CD4-positive, alpha-beta T cell treated with Interleukin-17A for 4 hours (primary cell): ENCODE measurements at places on chromosomes 6 and 20.

DNA sequence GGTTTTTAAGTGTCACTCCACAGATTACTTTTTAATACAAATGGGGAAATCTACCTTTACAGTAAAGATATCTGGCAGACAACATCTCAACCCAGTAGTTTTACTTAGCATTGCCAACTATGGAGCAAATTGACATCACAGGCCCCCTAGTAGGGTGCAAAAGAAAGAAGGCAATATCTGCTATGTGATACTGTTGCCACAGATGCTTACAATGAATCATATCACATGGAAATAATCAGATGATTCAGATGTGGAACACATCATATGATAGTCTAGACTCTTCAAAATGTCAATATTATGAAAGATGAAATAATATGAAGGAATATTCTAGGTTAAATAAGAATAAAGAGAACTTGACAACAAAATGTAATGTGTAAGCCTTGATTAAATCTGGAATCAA lies 322.5 kb downstream of the BMP2 start:
- DNase-seq: no peak

- DNase-seq: no peak
These were observed 245.2 kb downstream of the HAO1 start for GRCh38 chr20:7695051-7695495.

DNA sequence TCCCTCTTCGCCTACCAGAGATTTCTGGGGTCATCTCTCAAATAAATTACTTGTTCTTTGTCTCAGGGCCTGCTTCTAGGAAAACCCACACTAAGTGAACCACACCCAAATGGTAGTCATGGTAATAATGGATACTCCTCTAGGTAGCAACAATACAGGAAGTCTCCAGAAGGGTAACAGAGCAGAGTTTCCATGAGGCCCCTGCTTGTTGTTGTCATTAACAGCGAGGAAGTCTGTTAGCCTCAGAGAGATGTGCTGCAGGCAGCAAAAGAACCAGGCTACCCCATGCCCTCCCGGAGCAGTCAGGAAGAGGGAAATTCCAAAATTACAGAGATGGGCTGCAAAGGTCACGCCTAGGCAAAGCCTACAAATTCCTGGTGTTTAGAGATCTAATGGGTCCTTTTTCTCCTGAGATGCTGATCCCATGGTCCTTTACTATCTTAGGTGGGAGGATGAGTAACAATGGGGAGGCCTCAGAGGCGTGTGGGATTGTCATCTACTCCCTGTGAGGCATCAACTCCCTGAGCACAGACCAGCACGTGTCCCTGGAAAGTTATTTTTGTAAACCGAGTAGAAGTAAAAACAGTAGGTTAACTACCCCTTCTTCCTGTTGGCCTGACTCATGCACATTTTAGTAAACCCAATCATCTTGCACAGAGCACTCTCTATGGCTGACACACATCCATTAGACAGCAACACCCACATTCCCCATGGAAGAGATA lies 10.1 kb downstream of the ISM1 start:
- DNase-seq: peak; percentile 19

GRCh38 chr20:32249030-32249738 lies 28.3 kb upstream of the KIF3B start:
- DNase-seq: peak; percentile 12

DNA sequence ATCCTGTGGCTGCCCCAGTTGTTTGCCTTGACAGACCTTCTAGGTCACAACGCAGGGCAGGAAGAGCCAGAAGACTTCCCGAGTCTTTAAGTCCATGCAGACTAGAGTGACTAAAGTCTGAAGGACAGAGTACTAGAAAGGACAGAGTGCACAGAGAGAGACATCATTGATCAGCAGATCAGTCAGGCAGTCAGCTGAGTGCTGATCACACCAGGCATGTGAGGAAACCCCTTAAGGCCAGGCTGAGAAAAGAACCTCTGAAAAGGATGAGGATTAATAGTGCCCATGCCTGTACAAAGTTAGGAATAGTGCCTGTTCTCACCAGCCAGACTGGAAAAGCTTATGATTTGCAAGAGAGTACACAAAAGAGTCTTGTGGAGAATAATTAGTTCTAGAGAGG lies 91.3 kb downstream of the CFAP61 start:
- no peak for DNase-seq

DNA sequence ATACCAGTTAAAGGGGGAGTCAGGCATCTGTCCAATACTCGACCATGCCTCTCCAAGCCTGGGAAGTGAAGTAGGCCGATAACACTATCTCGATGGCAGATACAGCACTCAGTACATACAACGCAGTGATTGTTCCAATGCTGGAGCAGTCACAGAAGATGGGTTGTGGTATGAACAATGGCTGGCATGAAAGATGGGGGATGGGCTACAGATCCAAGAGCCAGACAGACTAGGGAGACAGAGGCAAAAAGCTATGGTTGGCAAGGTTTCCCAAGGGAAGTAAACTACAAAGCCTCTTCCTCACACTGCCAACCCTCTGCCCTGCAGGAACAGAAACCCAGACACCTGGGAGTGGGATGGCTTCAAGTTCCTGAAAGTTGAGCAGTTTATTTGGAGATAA lies 19.2 kb downstream of the FKBP1A start:
- DNase-seq: no peak

DNA sequence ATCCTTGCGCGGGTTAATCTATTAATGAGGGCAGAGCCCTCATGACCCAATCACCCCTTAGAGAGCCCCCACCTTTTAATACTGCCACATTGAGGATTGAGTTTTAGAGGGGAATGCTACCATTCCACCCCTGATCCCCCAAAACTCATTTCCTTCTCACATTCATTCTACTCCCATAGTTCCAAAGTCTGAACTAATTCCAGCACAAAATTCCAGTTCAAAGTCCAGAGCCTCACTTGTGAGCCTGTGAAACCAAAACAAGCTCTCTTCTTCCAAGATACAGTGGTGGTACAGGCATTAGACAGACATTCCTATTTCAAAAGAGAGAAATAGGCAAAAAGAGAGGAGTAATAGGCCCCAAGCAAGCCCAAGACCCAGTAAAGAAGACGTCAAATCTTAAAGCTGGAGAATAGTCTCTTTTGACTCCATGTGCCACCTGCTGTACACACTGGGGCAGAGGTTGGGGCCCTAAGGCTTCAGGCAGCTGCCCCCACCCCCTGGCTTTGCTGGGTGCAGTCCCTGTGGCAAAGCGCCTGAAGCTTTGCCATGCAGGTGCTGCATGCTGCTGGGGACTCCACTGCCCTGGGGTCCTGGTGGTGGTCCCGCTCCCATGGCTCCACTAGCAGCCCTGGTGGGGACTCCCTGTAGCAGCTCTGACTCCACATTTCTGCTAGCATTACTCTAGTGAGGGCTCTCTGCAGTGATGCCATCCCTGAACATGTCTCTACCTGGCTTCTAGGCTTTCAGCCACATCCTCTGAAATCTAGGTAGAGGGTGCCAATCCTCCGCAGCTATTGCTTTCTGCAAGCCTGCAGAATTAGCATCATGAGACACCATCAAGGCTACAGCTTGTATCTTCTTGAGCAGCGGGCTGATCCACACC lies 41.3 kb downstream of the RSPH3 start:
- DNase-seq: peak; percentile 38

- DNase-seq: peak; percentile 45
These were observed 60.4 kb upstream of the ARMH2 start for GRCh38 chr6:24859132-24859531.

DNA sequence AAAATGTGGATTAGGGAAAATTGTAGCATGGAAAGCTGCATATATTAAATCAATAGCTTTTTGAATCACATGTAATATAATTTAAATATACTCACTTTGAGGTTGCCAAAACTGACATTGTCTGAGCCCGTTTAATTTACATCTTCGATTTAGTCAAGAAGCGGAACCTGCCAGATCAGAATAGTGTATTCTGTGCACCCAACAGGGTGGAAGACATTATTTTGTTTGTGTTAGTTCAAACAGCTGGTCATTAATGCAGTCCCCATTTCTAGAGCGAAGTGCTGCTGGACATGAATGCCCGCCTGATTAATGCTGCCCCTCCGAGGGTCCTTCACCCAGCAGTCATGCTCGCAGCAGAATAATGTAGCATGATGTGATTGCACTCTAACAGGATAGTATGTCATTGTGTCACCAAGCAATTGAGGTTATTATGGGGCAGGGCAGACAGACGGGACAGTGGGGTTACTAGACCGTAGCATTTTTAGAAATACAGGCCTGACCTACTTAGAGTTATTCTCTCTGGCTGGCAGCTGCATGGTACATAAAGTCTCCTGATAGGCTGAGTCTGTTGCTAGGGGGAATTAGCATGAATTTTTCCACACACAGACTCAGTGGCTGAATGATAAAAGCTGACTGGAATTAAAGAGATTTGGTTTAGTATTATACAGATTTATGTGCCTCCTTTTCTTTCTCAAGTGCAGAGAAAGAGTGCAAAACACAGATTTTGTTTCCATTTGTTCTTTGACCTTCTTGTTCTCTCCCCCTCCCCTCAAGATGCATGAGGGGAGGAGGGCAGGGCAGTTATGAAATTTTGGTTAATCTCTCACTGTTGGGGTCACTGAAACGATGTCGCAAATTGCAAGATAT lies 147.1 kb downstream of the PRL start:
- no peak for DNase-seq

DNA sequence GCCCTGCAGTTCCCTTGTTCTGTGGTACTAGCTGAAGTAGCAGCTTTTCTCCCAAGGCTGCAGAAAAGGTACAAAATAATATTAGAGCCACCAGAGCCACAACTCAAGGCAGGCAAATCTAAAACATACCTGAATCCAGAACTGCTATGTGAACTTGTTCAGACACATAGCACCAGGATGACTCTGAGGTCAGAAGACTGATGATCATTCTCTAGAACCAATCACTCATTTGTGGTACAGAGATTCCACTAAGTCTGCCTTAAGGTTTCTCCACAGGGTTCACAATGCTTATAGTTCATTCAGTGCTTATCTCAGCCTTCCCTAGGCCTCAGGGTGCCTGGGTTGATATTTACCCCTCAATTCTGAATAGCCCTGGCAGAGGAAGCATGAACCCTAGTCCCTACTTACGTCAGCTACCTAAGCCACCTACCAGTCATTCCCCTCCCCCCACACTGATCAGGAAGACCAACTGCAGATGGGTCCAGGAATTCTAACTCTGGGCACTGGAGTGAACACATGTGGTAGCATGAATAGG lies 140.9 kb upstream of the MOCS1 start:
- DNase-seq: no peak

DNA sequence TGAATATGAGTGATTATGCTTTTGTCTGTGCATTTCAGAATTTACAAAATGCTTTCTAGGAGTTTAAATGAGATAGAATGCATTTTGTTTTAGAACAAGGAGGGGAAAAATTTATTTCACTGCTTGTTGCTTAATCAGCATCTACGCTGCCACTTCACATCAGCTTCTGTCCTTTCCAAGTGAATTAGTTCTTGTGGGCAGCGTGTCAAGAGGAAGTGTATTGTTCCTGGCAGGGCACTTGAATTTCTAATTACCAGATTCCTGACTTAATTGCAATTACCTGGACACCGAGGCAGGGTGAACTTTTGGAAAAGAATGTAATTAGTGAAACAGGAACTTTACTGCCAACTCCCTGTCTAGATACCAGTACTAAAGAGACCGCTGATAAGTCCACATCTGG lies 263.5 kb downstream of the TMEM242 start:
- DNase-seq: no peak

DNA sequence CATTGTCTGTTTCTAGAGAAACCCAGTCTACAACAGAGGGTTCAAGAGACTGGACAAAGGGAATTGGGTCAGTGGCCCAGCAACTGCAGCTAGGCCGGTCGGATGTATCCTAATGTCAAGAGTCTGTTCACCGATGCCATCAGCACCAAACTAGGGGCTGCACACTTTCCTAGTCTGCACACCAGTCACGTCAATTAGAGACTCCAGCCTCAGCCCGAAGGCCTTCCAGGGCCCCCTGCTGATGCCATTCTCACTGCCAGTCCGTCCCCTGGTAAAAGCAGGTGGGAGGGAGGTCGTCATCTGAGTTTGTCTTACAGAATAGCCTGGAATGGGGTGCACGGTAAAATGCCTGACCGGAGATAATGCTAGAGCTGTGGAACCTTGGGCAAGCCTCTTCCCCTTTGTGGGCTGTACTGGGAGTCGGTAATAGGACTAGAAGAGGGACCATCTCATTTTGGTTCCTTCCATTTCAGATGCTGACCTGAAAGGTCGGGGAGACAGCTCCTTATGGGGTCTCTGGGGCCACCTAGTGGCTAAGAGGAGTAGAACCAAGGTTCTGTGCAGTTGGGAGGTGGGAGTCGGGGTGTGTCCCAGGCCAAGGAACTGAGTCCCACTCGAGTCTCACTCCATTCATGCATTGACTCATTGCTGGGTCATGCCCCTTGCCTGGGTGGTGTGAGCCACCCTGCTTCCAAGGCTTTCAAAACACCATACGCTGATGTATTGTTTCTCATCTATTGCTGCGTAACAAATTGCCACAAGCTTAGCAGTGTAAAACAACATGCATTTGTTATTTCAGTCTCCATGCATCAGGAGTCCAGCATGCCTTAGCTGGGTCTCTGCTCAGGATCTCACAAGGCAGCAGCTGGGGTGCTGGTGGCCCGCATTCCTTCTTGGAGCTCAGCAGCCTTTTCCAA lies 5.1 kb downstream of the SOX12 start:
- DNase-seq: peak; percentile 69

- no peak for DNase-seq
These were observed 222.8 kb upstream of the RUNX2 start for GRCh38 chr6:45105170-45105820.

GRCh38 chr20:37529214-37529967 lies 1.7 kb upstream of the BLCAP start:
- DNase-seq: no peak

GRCh38 chr20:49833483-49833882 lies 20.9 kb downstream of the SLC9A8 start:
- DNase-seq: no peak

GRCh38 chr20:22472447-22473100 lies 111.8 kb downstream of the FOXA2 start:
- DNase-seq: no peak

GRCh38 chr6:91167846-91168245 lies 581.0 kb upstream of the MAP3K7 start:
- no peak for DNase-seq
